Activated CD8-positive, alpha-beta memory T cell treated with anti-CD3 and anti-CD28 coated beads, Interleukin-2, amount 50 U/mL, for 4 hours (primary cell): ENCODE measurements at places on chromosomes 16 and 17.

GRCh38 chr16:54027062-54027461 lies 259.5 kb downstream of the IRX3 start:
- DNase-seq = no peak

GRCh38 chr17:48792033-48792798 lies 24.8 kb downstream of the TTLL6 start:
- no peak for DNase-seq

DNA sequence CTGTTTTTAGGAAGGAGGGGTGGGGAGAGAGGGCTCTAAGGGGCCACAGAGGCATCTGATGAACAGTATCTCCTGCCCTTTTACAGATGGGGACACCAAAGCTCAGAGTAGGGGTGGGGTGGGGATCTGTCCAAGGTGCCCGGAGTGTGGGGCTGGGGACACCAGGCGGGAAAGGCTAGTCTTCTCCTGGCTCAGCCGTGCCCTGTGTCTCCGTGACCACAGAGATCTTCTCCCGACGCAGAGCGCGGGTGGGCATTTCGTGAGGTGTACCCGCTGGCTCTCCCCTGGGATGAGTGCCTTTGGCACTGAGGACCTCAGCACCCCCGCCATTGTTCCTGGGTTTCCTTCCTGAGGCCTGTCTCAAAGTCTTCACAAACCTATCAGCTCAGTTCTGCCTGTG lies 209.6 kb downstream of the NTN1 start:
- DNase-seq = no peak

- no peak for DNase-seq
These were observed 165.0 kb upstream of the ELAC2 start for GRCh38 chr17:13182854-13183253.

DNA sequence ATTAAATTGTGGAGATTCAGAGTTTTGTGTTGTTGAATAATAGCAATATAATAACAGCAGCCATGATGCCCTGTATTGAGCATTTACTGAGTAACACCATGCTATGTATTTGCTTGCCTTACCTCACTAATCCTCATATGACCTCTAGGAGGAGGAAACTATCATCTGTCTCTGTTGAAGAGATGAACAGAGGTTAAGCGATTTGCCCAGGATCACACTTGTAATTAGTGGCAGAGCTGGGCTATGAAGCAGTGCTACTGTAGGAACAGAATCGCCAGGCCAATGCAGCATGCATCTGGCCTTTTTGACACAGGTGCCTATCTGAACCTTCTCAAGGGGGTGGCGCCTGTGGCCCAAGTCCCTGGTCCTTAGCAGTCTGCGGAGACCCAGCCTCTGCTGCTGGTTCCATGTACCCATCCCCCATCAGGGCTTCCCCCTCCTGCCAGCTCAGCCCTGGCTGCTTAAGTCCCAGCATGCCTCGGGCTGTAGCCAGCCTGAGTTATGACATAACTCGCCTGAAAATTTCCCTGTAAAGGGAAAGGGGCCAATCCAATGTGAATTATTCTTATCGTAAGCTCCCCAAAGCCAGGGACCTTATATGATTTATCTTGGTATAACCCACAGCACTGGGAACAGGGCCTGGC lies 50.4 kb upstream of the HS3ST2 start:
- no peak for DNase-seq

DNA sequence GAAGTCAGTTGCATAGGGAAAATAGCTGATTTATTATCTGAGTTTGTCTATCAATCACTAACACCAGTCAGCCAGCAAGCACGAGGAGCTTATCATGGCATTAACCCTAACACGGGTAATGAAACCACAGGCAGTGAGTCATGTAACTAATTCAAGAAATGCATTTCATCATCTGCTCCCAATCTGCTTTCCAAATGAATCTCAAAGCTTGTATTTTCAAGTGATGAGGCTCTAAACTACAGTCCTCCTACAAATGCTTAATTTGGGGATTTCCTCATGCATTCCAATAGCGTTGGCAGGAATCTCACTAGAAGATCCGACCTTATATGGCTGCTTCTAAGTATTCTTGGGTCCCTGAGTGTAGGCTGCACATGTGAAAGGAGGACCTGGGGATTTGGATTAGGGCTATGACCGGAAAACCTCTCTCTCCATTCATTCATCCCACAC lies 118.4 kb upstream of the HSBP1 start:
- DNase-seq = no peak
